ENCODE measurements at places on chromosomes 2 and 18.
A peak's percentile ranks its signal among the peaks of the same experiment; 100 is the strongest.

DNA sequence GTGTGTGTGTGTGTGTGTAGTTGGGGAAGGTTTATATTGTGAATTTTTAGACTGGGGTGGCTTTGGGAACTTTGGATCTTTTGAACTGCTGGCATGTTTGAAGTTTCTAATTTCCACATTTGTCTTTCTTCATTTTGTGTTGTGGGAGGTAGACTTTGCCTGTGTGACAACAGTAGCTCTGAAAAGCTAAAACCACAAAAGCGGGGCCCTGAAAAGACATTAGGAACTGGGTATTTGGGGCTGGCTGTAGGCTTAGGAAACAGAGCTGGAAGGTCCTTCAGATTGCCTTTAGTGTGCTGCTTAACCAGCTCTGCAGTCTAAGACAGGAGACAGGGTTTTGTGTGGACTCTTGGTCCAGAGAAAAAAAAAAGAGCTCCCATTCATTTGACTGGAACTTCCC lies 27.2 kb upstream of the DOCK10 start:
- DNase-seq = no peak

DNA sequence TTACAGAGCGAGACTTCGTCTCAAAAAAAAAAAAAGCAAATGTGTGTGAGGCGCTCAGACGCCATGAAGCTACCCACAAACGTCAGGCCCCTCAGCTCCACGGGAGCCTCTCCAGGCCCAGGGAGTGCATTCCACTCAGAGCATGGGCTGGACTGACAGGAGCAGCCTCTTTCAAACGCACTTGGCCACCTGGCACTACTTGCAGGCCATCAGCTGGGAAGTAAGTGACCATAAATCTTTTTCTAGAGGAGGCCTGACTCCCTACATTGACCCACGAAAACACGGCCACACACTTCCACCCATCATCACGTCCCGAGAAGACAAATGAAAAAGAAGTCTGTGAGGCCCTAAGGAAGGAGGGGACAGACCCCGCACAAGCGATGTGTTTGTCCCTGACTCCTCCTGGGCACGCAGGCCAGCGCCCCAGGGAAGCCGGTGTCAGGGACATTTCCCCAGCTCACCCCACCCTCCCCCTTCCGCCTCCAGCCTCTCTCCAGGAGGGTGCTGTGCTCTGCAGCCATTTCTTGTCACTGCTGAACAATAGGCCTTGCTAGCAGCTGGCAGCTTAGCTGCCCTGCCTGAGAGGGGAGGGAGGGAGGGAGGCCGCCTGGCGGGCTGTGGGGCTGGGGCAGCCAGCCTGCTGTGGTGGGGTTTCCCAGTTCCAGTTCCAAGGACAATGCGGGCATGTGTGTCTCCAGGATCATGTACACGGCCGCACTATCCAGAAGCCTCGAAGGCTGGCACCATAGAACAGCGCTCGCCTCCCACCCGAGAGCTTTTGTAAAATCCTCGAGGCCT lies 26.6 kb downstream of the SERTAD2 start:
- no peak for DNase-seq

DNA sequence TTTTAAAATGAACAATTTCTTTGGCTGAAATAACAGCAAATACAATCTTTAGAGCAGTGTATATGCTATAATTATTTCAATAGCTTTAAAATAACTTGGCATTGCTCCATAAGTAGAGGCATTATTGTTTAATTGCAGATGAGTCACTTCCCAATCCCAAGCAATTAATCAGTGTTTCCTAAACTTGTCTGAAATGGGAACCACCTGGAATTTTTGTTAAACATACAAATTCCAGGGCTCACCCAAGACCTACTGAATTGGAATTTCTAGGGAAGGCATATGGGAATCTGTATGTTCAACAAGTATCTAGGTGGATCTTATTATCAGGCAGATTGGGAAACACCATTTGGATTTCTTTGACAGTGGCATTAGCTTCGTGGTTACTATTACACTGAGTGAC lies 27.1 kb upstream of the FMNL2 start:
- no peak for DNase-seq

DNA sequence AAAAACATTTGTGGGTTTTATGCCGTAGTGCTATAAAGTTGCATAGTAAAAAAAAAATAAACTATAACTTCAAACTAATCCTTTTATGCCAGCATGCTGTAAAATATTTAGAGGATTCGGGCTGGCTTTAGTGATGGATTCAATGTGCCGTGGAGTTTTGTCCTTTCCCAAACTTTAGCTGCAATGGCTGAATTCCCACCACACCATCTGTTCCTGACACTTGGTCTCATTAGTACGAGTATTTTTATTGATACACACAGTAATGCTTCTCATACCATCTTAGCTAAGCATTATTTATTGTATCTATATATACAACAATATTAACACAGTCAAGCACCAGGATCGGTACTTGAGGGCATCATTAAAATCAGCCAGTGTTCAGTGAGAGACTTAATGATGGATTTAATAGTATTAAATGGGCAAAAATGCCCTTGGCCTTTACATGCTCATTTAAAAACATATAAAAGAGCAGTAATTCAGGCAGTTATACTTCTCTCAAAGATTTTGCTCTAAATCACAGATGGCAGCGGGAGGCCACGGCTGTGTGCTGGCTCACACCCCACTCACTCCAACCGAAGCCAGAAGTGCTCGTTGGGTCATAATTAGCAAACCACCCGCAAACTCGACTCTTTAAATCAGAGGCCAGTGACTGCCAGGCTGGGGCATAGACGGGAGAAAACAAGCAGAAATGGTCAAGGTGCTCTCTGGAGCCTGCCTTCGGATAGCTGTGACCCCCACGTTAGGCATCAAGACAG lies 297.0 kb upstream of the REV1 start:
- DNase-seq = no peak

- DNase-seq = no peak
Observed at GRCh38 chr2:233036162-233036838, 3.8 kb downstream of the NEU2 start.

DNA sequence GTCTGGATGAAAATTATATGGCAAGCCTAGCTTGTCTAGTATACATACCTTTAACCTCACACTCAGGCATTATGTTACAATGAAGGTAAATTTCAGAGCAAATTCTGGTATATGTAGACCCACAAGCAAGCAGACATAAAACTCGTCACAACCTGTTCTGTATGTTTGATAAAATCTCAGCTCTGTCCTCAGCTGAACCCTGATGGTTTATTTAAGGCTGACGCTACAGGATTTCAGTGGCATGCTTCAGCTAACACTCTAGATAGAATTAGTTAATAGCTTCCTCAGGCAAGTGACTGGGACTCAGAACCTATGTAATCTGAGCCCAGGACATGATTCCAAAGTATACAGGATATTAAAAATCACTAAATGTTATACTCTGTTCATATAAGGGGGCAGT lies 68.2 kb upstream of the MC2R start:
- DNase-seq = no peak

GRCh38 chr2:218295029-218295428 lies 2.7 kb upstream of the TMBIM1 start:
- no peak for DNase-seq

DNA sequence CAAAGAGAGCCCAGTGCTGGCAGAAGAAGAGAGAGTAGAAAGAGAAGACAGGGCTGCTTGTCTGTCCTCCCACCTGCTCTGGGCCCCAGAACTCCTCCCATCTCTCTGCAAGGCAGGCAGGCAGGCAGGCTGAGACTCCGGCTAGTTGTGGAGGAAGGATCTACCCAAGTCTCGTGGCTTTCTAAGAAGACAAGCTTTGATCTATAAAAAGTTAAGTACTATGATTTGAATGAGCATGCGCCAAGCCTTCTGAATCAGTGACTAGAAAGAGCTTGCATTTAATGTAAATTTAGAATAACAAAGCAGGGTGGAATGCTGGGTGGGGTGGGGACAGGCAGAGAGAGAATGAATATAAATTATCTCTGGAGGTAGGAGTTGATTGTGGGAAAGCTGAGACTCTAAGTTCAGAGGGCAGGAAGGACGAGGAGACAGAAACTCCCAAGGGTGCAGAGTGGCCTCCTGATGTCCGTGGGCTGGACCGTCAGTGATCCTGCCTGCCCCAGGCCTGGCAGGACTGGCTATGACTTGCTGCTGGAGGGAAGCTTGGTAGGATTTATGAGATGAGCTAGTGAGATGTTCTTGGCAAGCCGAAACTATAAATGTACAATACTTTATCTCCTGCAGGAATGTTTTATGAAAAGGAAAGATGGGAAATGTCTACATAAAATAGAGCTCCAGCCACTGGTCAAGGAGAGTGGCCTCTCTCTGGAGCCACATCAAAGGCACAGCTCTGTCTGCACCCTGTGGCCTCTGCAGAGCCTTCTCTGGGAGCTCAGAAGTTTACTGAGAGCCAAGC lies 447.5 kb downstream of the TNS1 start:
- DNase-seq = no peak

- no peak for DNase-seq
Observed at GRCh38 chr2:27621524-27621923, 7.3 kb downstream of the CCDC121 start.

GRCh38 chr18:68103561-68103960 lies 587.0 kb upstream of the DSEL start:
- no peak for DNase-seq

GRCh38 chr2:216942465-216942864 lies 82.6 kb upstream of the TNP1 start:
- DNase-seq = no peak

- no peak for DNase-seq
Observed at GRCh38 chr2:171566057-171566456, 43.8 kb downstream of the CYBRD1 start.

GRCh38 chr2:226066391-226066790 lies 666.9 kb downstream of the NYAP2 start:
- no peak for DNase-seq

GRCh38 chr2:64839844-64840243 lies 149.4 kb upstream of the SLC1A4 start:
- no peak for DNase-seq

GRCh38 chr2:130987519-130988425 lies 105.5 kb downstream of the FAM168B start:
- no peak for DNase-seq

- no peak for DNase-seq
Observed at GRCh38 chr2:12057436-12058166, 311.2 kb downstream of the LPIN1 start.

DNA sequence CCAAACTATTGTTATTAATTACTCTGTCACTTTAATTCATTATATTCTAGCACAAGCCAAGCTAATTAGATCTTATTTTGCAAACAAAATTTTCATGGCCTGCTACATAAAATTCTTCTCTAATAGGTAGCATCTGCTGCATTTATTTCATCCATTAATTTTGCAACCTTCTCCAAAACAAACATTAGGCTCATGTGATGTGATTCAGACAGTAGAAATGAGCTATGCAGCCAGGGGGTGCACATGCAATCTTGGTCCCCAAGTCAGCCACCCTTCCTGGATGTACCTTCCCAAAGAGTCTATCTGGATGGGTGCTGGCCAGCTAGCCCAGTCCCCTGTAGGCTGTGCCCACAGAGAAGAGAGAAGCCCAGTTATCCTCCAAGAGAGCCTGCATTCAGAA lies 242.1 kb upstream of the OSR1 start:
- DNase-seq = no peak

- DNase-seq = no peak
Observed at GRCh38 chr18:9337873-9338272, 3.3 kb downstream of the TWSG1 start.

DNA sequence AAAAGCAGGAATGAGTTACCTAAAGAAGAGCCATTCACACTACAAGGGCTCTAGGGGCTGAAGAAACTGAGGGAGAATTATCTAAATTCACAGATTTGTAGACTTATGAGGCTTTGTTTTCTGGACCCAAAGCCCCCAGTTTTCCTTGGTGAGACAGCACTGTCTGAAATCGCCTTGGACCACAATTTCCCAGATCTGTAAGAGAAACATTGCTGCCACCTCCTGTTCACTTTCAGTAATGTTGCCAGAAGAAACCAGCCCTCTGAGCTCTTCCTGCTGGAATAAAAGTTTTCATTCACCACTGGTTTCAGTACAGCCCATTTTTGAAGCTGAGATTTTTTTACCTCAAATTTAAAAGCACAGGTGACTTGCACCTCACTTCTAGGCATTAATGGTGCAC lies 169.2 kb downstream of the CDH20 start:
- peak; percentile 48 for DNase-seq

GRCh38 chr18:53686965-53687364 lies 537.5 kb downstream of the MBD2 start:
- DNase-seq = no peak

- no peak for DNase-seq
Observed at GRCh38 chr2:237143118-237143517, 57.4 kb downstream of the COPS8 start.

- DNase-seq = no peak
Observed at GRCh38 chr2:114156366-114157056, 266.6 kb downstream of the ACTR3 start.

- no peak for DNase-seq
Observed at GRCh38 chr18:49970319-49970718, 157.0 kb upstream of the ACAA2 start.

GRCh38 chr2:5315512-5315911 lies 376.7 kb upstream of the SOX11 start:
- peak; percentile 50 for DNase-seq

- DNase-seq = no peak
Observed at GRCh38 chr18:66734451-66734850, 130.6 kb upstream of the CDH19 start.

DNA sequence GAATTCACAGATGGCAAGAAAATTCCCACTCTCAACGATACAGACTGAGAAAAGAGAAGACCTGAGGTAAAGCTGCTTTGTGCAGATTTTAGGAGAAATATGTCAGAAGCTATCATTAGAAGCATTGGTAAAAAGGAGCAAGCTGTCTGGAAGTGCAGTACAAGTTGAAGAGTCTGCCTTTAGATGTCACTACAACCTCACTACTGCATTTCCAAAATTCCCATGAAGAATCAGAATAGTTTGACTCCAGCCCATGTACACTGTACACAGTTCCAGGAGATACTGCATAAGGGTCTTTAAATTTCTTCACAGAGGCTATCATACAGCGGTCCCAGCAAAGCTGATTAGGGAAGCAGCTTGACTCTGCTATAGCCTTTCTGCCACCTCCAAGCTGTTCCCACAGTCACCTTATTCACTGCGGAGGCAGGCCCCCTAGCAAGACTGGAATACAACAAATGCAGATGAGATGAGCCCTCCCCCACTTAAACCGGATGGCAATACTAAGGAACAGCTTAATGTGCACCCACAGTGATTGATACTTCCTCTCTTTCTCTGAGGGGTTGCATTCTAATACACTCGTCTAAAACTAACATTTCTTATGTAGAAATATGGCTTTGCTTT lies 527.4 kb downstream of the TMEM182 start:
- DNase-seq = no peak

GRCh38 chr18:54958704-54959625 lies at the start of gene CCDC68:
Gene CCDC68, minus strand, starts transcription at chr18:54959461. Its CDS starts 16,670 bp downstream, at chr18:54942791.
- DNase-seq = no peak

- no peak for DNase-seq
Observed at GRCh38 chr2:201432621-201433393, 18.5 kb downstream of the TRAK2 start.

GRCh38 chr2:218031771-218032257 lies 29.0 kb upstream of the TNS1 start:
- no peak for DNase-seq

DNA sequence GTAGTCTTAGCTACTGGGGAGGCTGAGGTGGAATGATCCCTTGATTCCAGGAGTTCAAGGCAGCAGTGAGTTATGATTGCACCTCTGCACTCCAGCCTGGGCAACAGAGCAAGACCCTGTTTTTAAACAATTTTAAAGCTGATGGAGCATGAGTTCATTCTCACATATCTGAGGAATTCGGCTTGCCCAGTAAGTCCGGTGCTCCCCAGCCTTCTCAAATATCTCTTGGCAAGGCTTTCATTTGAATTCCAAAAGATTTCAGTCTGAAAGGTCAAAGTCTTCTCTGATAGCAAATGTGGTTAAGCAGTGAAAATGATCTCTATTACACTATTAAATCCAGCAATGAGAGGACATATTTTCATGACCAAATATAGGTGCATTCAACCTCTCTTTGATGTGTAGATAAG lies 27.9 kb downstream of the PIEZO2 start:
- DNase-seq = no peak
